Left ventricle myocardium superior (tissue), 1 donor: ENCODE measurements at places on chromosomes 2 and 18.

DNA sequence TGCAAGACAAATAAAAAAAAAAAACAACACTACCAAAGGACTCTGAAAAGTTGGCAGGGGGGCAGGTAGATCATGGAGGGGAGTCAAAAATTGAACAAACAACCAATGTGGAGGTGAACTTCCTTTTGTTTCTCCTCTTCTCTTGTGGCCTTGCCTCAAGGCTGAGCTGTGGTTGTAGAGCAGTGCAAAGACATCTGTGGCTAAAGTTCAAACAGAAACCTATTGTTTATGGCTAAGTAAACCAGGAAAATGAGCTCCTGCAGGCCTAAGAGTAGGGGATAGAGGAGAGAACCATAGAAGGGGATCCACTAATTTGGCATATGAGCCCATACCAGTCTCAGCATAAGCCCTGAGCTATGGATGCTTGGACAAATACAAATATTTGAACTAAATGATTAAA is 40.2 kb upstream of the EGR4 start:
- DNase-seq = no peak

DNA sequence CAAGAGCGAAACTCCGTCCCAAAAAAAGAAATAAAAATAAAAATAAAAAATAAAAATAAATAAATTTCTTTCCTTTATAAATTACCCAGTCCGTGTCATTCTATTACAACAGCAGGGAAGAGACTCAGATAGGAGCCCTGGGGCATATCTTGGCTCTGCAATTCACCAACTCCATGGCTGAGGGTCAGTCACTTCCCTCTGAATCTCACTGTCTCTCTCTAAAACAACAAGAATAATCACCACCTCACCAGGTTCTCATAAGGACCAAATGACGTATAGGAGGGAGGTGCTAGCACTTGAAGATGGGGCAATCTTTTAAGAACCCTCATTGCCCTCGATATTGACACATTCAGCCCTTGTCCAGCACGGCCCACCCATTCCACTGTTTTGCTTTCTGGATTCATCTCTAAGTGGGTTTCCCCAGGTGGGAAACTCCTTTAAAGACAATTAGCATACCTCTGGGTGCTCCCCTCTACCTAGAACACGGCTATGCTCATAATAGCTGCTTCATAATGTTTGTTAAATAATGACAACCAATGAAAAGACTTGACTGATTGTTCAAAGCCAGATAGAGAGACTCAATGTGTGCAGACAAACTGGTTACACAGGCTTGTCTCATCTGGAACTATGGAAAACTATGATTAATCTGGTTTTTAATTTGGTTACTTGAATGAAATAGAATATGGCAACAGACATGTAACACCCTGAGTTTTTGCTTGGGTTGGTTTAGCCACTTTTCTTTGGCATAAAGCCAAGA is 15.1 kb downstream of the MYCN start:
- DNase-seq = no peak

DNA sequence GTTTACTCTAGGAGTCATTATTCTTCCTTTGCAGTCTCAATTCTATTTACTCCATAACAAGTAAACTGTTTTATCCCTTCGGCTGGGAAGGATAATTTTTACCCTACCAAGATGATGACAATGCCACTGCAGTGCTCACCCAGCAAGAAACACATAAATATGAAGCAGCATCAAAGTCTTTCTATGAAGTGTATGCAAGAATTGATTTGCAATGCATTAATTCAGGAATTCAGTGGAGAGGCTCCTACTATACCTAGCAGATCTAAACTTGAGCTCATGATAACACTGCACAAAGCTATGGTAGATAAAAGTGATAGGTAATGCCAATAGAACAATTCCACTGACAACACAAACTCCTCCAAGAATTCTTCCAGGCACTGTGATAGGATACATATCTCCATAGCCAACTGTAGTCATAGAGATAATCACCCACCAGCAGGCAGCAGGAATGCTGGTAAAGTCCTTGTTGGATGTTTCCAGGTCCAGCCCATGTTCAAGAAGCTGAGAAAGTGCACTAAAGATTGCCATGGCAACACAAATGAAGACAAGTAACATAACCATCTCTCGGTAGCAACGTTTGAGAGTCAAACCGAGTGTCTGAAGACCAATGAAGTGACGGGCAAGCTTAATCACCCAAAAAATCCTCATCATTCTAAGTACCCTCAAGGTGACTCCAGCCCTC is 49.9 kb downstream of the KCNG3 start:
- DNase-seq = no peak

- no peak for DNase-seq
These were observed 10.3 kb downstream of the FBLN7 start for GRCh38 chr2:112148477-112148876.

DNA sequence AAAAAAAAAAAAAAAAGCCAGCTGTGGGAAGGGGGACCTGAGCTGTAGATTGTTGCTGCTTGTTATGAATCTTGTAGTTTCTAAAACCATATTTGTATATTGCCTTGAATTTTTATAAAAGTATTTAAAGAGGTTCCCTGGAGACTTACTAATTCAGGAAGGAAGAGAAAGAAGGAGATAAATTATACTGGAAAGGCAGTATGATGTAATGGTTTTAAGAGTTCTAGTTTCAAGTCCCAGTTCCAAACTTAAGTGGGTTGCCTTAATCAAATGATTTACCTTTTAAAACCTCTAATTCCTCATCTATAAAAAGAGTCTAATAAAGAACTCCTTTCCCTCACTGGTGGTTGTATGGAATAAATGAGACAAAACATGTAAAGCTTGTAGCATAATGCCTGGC is 62.2 kb downstream of the PTRHD1 start:
- DNase-seq = no peak

DNA sequence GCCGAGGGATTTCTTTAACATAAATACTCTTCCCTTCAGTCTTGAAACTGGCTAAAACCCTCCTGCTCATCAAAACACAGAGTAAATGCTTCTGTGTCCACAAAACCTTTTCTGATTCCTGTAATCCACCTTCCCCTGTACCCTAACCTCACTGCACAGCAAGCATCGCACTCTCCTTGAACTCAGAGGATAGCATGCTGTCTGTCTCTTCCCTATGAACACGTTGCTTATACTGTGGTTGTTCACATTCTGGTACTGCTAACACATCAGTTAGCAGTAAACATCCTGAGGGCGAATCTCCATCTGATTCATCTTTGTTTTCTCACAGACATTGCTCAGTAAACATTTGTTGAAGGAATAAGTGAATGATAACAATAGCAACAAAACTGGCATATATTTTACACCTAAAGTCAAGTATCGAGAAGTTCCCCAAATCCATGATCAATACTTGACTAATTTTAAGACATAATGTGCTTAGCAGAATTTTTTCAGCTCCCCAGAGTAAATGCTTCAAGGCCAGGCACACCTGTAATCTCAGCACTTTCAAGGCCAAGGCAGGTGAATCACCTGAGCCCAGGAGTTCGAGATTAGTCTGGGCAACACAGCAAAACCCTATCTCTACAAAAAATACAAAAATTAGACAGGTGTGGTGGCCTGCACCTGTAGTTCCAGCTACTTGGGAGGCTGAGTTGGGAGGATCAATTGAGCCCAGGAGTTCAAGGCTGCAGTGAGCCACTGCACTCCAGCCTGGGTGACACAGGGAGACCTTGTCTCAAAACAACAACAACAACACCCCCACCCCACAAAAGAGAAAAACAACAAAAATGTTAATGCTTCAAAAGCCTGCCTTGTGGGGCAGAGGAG is 45.6 kb upstream of the LPIN2 start:
- DNase-seq = no peak

GRCh38 chr2:45988879-45989278 is 308.3 kb upstream of the EPAS1 start:
- no peak for DNase-seq

DNA sequence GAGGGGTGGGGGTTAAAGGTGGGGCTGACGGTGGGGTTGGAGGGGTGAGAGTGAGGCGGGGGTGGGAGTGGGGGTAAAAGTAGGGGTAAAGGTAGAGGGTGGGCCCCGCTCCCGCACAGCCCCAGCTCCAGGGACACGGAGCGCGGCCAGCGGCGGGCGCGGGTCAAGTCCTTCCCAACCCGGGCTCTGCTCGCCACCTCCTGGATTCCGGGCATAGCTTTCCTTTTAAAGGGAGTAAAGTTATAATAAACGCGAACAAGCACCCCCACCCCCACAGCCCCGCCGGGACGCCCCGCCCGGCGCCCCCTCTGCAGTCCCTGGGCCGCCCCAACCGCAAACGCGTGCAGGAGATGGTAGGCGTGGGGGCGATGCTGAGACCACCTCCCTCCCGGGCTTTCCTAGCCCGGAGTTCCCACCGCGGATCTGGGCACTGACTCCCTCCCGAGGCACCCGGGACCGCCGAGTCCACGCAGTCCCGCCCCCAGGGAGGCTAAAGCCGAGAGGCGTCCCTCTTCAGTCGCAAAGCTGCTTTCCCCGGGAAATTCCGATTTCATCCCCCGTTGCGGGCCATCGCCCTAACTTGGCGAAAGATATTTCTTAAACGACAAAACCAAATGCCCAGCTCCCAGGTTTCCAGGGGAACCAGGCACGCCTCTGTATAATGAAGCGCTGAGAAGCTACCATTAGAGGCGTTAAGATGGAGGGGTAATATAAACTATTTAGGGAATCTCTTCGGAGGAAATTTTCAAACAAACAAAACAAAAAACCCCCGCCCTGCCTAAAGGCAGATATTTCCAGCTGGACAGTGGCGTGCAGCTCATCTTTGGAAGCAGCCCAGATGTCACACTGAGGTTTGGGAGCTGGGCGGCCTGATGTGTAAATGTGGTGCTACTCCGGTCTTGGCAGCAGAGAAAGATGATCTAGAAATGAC is at the start of gene LIMS2:
Gene LIMS2, minus strand, starts transcription at position 200 of the 931 bp plus-strand sequence. CDS start 506 bp downstream, outside the sequence.
- DNase-seq = peak; percentile 78

GRCh38 chr18:9319333-9319732 is 15.2 kb upstream of the TWSG1 start:
- no peak for DNase-seq

DNA sequence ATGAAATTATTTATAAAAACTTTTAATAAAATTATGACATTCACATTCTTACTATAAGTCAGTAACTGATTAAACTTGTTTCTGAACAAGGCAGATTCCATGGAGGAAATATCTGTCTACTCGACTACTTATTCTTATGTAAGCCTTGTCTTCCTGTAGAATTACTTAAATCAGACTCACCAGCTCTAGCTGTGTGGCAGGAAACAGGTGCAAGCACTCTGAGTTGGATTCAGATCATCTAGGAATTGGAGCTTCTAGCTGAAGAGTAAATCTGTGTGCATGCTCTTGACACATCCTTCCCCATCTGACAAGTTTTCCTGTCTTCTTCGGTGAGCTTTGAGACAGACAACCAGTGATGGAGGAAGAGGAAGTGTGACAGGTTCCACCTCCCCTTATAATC is 284.7 kb downstream of the TRIB2 start:
- no peak for DNase-seq

GRCh38 chr2:224222291-224222690 is 179.6 kb downstream of the FAM124B start:
- no peak for DNase-seq

- no peak for DNase-seq
These were observed 12.0 kb downstream of the UGP2 start for GRCh38 chr2:63853527-63854310.

DNA sequence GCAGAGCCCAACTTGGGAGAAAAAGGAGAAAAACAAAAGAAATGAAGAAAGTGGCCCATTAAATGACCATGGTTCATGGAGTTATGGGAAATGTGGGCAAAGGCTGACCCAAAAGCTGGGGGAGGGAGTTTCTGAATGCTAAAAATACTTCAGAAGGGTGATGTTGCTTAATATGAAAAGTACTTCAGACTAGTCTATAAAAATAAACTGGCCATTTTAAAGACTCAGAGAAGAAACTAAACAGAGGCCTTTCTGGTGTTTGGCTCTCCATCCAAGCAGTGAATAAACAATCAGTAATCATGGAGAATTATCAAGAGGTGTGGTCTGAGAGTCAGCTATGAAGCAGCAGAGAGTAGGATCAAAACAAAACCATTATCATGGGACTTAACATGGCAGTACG is 160.8 kb upstream of the MAPRE2 start:
- DNase-seq = no peak

DNA sequence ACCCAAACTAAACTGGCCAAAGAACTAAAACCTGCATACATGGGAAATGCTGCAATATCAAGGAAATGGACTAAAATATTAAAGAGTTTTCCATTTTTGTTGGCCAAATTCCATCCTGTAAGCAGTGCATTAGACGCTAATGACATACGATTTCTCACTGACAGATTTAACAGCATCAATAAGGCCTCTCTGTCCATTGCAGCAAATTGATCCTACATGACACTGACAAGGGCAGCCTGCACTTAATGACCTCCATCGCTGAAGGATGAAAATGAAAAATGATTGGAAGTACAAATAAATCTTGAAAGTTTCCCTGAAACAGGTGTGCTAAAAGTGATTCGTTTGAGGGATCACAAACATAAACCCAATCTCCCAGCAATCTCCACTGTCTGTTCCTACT is 317.6 kb upstream of the KLHL14 start:
- no peak for DNase-seq

GRCh38 chr2:116674188-116674587 is 1140.3 kb upstream of the DDX18 start:
- DNase-seq = no peak

DNA sequence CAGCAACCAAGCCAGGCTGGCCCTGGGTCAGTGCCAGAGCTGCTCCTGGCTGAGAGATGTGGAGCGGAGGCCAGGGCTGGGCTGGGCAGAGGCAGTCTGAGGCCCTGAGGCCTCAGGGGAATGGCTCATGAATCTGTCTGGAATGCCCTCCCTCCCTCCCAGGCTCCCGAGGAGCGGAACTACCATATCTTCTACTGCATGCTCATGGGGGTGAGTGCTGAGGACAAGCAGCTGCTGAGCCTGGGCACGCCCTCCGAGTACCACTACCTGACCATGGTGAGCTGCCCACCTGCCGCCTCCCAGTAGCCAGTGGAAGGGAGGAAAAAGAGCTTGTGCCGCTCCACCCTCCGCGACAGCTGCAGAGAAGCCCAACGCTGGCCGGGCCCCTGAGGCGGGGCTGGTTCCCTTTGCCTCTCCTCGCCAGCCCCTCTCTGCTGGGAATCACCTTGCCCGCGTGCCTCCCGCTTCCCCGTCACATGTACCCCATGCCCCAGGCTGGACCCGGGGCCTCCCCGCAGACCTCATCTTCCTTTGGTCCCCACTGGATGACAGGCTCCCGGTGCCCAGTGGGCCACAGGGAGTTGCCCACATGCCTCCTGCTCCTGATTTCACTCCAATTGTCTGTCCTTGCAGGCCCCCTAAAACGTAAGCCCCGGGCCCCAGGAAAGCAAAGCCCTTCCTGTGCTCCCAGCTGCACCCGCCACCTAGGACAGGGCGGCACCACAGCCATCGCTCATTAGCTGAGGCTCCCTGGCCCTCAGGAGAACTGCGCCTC is 41.1 kb downstream of the MYO7B start:
- peak; percentile 91 for DNase-seq

- DNase-seq = no peak
These were observed 118.8 kb upstream of the RBMS1 start for GRCh38 chr2:160612266-160612856.

GRCh38 chr18:49668574-49669275 is 106.9 kb downstream of the LIPG start:
- DNase-seq = peak; percentile 69

- no peak for DNase-seq
These were observed 2.7 kb downstream of the METTL4 start for GRCh38 chr18:2568605-2569004.

- DNase-seq = no peak
These were observed 304.0 kb upstream of the MYT1L start for GRCh38 chr2:2635025-2635528.
